ENCODE measurements at places on chromosomes 2 and 18.

DNA sequence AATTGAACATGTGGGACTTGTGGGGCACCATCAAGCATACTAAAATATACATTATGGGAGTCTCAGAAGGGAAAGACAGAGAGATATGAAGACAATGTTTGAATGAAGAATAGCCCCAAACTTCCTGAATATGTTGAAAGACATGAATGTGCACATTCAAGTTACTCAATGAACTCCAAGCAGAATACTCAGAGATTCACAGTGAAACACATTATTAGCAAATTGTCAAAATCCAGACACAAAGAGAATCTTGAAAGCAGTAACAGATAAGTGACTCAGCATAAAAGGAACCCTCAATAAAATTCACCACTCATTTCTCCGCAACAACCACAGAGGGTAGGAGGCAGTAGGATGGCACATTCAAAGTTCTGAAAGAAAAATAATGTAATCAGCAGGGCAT is 8.8 kb downstream of the C2orf92 start:
- no peak for DNase-seq

DNA sequence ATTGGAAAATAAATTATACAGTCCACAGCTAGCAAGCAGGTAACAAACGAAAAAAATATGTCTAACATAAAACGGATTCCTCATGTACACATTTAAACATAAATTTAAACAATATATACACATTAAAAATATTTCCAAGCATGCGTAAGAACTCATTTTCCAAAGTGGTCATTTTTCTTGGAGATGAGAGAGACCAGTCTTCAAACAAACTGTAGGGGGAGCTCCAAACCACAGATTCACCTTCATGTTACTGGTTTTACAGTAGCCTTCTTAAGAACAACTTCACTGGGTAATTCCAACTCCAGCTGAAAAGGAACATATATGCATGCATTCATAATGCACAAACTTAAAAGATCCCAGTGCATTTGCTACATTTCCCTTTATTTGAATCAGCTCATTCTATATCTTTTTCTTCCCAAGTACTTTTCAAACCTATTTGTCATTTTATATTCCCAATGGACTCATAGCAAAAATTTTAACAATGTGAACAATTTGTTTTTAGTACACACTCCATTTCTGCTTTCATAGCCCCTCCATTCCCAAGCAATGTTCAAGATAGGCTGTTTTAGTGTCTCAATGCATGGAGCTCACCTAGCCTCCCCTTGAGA is 4.7 kb upstream of the STAMBP start:
- peak; percentile 35 for DNase-seq

GRCh38 chr18:61732854-61733253 is 160.0 kb downstream of the RNF152 start:
- DNase-seq: no peak

- no peak for DNase-seq
Observed at GRCh38 chr18:79071037-79071436, 1.8 kb downstream of the ATP9B start.

- DNase-seq: peak; percentile 52
Observed at GRCh38 chr18:58288921-58289797, 245.1 kb downstream of the NEDD4L start.

GRCh38 chr2:187054501-187055319 is 205.7 kb upstream of the ZSWIM2 start:
- no peak for DNase-seq

DNA sequence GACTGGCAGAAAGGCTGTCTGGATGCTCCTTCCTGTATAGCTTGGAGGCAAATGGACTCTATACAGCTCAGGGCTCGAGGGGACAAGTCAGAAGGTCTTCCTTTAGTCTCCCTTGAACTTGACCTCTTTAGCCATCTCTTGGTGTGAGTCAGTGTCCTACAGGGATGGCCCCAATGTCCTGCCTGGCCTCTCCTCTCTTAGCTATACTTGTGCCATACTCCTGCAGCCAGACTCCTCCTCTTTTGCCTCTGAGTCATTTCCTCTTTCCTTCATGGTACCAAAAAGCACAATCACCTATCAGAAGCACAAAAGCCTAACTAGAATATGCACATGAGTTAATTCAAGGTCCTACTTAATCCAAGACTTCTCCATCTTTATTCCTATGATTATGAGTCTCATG is 112.7 kb downstream of the XRCC5 start:
- DNase-seq: no peak

GRCh38 chr2:1883476-1883875 is 139.2 kb upstream of the PXDN start:
- no peak for DNase-seq

GRCh38 chr2:229715895-229716507 is 1.6 kb upstream of the DNER start:
- peak; percentile 21 for DNase-seq

- DNase-seq: no peak
Observed at GRCh38 chr18:29647700-29648099, 1394.8 kb downstream of the DSC3 start.

DNA sequence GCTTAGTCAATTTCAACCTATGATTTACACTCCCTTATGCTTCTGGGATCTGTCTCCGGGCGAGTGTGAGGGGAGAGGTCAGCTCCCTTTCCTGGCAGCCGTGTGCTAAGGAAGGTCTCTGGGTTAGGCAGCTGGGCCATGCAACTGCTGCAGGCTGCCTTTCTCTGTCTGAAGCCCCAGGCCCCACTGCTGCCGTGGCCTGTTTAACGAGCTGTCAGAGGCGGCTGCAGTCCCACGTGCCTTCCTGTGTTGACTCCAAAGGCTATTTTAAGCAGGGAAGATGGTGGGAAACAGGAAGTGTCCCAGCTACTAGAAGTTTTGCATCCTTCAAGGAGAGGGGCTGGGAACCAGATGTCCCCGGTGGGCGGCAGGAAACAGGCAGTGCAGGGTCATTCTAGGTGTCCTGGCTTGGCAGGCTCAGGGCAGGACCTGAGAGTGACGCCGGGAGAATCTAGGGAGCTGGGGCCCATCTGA is 186.4 kb downstream of the TNS1 start:
- no peak for DNase-seq

DNA sequence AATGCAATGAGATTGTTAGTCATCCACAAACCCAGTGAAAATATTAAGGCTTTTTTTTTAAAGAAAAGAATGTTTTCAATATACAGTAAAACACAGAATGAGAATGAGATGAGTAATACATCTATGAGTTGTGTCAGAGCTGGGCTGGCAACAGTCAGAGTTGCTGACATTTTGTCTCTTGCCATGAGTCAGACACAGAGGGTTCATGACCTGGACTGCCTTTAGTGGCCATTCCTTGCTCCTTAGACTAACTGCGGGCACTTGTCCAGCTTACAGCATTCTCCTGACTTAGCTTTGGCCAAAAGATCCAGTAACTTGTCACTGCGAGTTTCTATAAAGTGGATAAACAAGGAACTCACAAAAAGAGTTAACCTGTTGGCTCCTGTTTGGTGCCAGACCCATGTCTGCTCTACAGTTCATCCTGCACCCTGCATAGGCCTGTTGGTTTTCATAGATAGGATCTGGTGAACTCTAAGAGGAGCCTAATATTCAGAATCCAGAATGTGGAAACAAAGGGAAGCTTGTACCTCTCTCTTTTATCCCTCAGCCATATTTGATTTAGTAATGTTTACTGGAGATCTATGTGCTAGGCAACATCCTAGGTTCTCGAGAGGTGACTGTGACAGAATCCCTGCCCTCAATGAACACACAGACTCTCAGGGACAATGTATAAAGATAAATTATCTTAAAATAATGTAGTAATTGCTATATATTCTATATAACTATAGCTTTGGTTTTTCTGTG is 391.5 kb upstream of the VWC2L start:
- peak; percentile 75 for DNase-seq

GRCh38 chr2:151033271-151034248 is 228.1 kb downstream of the RBM43 start:
- DNase-seq: no peak

GRCh38 chr2:180219491-180219890 is 212.4 kb upstream of the CWC22 start:
- DNase-seq: no peak

DNA sequence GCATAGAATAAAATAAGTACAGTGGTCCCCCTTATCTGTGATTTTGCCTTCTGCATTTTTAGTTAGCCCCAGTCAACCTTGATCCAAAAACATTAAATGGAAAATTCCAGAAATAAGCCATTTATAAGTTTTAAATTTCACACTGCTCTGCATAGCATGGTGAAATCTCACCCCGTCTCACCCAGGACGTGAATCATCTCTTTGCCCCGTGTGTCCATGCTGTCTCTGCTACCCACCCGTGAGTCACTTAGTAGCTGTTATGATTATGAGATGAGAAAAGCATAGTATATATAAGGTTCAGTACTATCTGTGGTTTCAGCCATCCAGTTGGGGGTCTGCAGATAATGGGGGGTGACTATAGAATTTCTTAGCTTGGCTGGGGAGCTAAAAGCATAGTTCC is 67.3 kb downstream of the RHBDD1 start:
- DNase-seq: no peak

GRCh38 chr2:183665425-183665824 is 541.2 kb downstream of the NUP35 start:
- DNase-seq: no peak

DNA sequence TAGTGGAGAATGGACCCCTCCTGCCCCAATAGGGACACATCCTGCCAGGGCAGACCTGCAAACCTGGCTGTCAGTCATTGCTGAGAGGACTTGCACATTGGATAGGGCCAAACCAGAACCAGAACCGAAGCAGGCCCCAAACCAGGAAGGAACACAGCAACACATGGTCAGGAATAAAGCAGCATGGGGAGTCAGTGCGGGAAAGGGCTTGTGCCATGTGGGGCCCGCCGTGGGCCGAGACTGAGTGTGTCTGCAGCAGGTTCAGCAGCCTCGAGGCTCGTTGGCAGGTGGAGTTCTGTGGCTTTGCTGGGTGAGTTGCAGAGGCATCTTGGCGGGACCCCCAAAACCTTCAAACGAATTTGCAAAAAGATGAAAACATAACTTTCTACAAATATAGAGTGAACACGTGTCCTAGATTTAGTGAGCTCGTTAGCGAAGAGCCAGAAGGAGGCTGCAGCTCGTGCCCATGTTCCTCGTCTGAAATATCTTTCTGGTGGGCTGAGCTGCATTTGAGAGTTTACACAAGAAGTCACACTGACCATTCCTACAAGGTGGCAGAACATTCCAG is 44.9 kb upstream of the LDLRAD4 start:
- DNase-seq: no peak

GRCh38 chr2:37774976-37775907 is 103.8 kb upstream of the CDC42EP3 start:
- no peak for DNase-seq

DNA sequence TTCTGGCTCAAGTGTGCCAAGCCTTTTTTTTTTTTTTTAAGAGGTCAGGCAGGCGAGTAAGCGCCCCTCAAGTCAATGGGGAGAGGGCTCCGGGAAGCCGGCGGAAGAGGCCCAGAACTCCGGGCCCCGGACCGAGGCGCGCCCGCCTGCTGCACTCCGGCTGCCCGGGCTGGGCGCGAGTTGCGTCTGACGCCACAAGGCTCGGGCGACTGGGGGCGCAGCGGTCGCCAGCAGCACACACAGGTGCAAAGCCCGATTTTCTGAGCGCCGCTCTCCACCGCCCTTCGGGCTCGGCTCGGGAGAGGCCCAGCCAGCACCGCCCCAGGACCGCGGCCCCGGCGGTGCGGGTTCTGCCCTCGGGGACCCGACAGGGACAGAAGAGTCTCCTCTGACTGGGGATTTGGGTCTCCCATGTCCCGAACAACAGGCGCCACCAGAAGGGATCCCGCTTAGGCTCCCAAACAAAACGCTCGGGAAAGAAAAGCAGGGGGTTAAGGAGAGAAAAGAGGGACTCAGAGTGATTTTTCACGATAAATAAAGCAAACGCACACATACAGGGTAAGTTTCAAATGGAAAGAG is 787 bp downstream of the ERBB4 start:
- DNase-seq: no peak

GRCh38 chr2:240249423-240250149 is 109.1 kb upstream of the OTOS start:
- no peak for DNase-seq

GRCh38 chr2:218008060-218009040 is 5.6 kb upstream of the TNS1 start:
- no peak for DNase-seq

GRCh38 chr2:84732897-84733778 is 147.7 kb downstream of the TRABD2A start:
- DNase-seq: no peak

DNA sequence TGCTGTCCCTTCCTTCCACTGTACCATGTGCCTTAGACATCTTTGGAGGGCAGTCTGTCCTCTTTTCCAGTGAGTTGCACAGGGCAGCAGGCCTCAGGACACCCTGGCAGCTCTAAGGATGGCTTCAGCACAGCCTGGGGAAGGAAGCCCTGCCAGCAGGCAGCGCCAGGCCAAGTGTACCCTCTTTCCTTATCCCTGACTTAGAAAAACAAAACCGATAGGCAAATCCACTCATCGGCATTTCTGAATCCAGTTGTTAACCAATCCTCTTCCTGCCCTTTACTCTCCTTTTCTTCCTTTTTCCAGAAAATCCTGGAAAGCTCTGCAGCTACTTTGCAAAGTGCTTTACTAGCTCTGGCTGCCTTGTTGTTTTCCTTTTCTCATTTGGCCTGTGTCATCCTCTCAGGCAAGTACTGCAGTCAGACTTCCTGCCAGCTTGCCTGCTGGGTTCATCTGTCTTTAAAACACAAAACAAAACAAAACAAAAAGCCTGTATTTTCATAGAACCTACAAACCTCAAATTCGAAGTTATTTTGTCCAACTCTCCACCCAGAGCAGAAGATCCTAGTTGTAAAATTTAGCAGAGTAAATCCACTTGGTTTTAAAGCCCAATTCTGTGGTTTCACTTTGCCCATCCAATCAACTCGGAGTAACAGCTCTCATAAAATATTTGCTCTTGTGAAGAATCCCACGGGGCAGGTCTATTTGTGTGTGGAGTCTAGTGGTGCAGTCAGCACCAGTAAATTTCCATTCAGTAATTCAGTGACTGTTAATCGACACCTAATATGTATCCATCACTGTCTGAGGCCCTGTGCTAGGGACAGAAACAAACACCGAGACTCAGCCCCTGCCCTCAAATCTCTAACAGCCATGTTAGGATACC is 45.2 kb downstream of the PCBP1 start:
- DNase-seq: peak; percentile 67

DNA sequence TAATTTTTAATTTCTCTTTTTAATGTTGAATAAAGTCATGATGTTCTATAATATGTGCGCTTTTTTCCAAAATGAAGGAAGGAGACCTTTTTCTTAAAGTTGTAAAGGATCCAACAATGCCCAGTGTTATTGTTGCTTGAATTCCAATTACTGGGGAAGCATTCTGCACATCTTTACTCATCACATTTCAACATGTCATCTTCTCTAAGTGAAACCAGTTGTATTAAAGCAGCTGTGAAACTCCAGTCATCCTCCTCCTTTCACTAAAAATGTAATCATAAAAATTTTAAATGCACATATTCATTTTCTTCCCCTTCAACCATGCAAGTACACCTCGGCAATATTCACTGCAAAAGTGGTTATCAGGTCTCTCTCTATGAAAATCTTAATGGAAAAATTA is 722.7 kb downstream of the TSN start:
- DNase-seq: no peak
